ENCODE measurements at places on chromosomes 6 and 20.
A peak's percentile ranks its signal among the peaks of the same experiment; 100 is the strongest.

- DNase-seq, result peak; percentile 64
Measured at GRCh38 chr20:51800872-51801121, 1.5 kb downstream of the SALL4 start.

- DNase-seq, result peak; percentile 61
Measured at GRCh38 chr6:73121421-73121993, 103.8 kb downstream of the KHDC1L start.

GRCh38 chr6:134182528-134182927, 130.1 kb upstream of the SLC2A12 start:
- DNase-seq, result no peak

DNA sequence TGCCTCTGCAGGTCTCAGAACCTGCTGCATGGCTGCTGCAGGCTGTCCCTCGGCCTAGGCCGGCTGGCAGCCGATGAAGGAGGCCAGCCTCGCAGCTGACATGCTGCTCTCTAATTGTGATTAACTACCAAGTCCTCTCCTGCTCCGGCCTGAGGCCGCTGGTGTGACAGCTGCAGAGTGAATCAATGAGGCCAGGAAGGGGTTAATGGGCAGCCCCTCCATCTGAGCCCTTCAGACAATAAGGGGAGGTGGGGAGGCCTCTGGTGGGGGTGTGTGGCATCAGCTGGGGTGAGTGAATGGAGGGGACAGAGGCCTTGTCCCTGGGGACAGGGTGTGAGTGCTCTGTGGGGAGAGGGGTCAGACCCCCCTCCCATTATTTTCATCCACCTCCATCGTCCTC, 34.4 kb downstream of the SLC52A3 start:
- no peak for DNase-seq

- no peak for DNase-seq
Measured at GRCh38 chr20:62647521-62648317, 5.4 kb downstream of the SLCO4A1 start.

DNA sequence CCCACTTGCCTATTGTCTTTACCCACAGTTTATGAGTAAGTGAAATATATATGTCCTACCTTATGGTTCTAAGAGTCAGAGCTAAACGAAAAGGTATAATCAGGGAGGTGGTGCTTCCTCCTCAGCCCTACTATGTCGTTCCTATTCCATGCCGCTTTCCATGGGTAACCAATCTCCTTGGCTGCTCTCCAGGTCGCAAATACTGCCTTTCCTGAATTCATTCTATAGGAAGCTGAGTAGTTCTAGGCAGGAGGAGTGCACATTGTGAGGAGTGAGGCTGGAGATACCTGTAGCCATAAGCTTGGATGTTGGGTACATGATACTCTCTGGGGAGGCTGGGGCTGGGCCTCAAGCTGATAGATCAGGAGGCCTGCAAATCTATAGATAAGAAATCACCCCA, 5.8 kb downstream of the IL20RA start:
- no peak for DNase-seq

GRCh38 chr6:142740449-142740848, 204.5 kb downstream of the HIVEP2 start:
- DNase-seq, result no peak
